ENCODE measurements at places on chromosomes 16 and 17.

GRCh38 chr17:12514596-12514995 lies 151.1 kb upstream of the MYOCD start:
- no peak for DNase-seq

DNA sequence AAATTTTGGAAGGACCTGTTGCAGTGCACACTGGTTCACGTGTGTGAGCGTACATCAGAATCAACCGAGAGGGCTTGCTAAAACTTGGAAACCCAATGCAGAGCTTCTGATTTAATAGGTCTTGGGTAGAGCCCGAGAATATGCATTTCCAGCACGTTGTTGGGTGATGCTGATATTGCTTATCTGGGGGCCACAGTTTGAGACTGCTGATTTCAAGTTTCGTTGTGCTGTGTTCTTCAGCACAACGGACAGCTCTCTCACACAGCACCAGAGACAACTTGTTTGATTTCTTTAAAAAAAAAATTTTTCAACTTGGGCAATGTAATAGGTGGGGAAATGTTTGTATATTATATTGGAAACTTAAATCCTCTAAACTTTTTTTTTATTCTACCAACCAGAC lies 9.4 kb downstream of the OR4D2 start:
- no peak for DNase-seq

- DNase-seq = no peak
These were observed 281.5 kb downstream of the TOX3 start for GRCh38 chr16:52265446-52265861.

DNA sequence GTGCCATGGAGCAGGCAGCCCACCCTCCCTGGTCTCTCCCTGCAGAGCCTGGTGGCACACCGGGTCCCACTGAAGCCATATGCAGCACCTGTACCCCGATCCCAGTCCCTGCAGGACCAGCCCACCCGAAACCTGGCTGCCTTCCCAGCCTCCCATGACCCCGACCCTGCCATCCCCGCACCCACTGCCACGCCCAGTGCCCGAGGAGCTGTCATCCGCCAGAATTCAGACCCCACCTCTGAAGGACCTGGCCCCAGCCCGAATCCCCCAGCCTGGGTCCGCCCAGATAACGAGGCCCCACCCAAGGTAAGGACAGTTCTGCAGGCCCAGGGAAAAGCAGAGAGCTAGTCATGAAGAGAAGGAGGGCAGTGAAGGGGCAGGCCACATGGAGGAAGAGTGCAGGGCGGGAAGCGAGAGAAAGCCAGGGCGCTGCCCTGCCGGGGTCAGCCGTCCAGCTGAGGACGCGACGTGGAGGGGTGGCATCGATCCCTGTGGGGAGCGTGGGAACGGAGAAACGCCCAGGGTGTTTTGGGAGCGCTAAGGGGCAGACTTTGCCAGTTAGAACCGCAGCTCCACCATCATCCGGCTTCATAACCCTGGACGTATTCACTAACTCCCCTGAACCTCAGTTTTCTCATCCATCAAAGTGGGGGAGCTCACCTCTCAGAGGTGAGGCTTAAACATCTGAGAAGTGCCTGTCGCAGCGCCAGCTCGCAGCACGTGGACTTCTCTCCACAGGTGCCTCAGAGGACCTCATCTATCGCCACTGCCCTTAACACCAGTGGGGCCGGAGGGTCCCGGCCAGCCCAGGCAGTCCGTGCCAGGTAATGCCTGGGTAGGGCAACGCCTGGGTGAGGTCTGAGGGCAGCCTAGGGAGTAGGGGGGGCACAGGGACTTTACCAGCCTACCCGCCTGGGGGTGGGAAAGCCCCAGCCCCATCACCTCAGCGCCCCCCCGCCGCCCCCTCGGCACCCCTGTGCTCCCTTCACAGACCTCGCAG lies 7.6 kb upstream of the C17orf107 start:
- DNase-seq = no peak

DNA sequence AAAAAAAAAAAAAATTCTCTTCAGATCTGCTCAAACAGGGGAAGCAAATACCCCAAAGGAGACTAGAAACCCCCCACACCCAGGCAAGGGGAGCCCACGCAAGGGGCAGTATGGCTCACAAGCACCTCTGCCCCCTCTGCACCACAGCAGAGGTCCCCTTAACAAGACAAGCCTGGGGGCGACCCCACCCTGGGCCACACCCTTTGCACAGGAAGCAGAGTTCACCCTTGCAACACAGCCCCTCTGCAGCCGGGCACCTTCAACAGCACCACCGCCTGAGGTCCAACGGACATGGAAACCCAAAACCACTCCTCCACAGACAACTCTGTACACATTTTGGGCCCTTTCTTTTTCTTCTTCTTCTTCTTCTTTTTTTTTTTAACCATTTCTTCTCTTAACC lies 12.8 kb downstream of the AXIN1 start:
- DNase-seq = no peak

GRCh38 chr16:52035436-52035835 lies 511.5 kb downstream of the TOX3 start:
- no peak for DNase-seq

DNA sequence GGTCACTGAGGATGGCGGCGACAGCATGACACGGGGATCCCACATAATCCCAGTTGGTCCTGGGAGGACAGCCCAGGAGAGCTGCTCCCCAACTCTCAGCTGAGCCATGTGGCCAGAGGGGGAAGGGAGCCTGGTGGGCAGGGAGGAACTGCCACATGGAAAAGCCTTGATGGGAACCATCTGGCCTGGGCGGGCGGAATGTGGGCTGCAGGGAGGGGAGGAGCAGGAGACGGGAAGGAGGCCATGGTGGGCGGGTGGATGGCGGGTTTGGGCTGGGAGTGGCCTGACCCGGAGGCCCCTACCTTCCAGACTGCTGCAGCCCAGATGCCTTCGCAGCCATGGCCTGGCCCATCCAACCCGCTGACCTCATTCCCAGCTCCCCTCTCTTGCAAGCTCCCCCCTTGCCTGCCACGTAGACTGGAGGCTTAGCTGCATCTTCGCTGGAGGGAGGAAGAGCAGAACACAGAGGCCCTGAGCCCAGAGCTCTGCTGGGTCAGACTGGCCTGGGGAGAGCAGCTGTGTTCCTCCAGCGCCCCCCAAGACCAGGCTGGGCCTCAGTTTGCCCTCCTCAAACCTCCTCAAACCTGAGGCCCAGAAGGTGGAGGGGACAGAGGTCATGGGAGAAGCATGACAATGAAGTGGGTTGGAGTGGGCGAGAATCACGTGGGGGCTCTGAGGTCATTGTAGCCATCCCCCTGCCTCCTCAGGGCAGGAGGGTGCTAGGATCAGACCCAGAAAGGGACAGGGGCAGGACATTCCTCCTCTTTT lies 8.2 kb upstream of the COL1A1 start:
- no peak for DNase-seq

DNA sequence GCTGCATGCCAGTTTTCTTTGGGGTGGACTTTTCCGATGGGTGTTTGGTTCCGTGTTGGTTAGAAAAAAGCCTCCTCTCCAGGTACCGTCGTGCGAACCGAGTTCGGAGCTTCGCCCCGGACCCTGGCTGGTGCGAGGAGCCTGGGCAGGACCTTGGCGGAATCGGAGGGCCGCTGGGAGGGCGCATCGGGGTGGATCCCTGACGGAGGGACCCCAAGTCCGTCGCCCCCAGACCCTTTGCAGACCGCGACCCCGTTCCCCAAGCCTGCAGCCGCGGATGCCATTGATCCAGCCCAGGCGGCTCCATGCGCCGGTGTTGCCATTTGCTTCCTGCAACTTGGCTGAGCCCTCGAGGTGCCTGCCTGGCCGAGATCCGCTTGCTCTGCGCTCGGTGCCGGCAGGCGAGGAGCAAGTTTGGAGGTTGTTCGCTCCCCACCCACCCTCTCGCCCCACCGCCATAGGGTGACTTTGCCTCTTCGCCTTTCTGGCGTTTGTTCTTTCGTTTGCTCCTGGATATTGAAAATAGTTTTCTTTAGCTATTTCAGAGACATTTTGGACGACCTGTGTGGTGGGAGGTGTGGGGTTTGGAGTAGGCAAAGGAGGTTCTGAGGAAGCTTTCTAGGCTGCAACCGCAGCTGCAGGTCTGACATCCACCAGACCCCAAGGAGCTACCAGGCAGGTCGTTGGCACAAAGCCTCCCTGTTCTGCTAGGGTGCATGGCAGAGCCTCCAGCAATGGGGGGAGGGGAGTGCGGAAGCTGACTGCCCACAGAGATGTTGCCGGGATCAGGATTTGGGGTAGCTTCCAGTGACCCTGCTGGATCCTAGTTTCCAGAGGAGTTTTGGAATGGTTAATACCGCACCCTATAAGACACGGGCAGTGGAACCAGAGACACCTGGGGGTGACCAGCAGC lies 58.2 kb downstream of the RAP1GAP2 start:
- DNase-seq = no peak

GRCh38 chr16:84738255-84739038 lies 38.6 kb downstream of the USP10 start:
- DNase-seq = no peak

DNA sequence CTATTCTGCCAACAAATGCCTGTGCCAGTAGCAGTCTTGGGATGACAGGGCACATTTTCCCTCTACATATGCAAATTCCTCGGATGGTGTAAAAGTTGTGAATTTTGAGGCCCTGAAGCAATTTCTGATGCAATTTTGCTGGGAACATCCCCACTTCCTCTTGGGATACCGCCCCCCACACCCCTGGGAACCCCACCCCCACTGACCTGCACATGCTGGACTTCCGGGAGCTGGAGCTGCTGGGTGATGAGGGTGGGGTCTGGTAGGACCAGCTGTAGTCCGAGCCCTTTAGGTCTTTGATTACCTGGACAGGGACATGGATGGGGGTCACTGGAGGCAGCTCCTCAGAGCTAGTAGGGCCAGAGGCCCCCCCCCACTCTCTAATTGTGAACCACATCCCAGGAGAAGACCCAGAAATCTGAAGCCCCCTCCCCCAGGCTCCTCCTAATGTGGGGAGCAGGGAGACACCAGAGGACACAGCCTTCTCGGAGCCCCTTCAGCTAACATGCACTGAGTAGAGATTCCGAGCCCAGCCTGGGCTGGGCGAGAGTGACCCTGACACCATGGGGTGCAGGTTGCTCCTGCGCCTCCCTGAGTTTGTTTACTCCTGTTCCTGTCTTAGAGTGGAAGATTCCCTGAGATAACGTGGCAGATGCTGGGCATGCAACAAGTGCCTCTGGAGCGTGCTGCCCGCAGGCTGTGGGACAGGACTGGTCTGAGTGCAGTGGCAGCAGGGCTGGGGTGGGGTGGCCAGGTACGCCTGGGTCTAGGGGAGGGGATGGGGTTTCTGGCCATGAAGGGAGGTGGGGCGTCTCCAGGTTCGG lies 9.0 kb downstream of the MTSS2 start:
- no peak for DNase-seq

DNA sequence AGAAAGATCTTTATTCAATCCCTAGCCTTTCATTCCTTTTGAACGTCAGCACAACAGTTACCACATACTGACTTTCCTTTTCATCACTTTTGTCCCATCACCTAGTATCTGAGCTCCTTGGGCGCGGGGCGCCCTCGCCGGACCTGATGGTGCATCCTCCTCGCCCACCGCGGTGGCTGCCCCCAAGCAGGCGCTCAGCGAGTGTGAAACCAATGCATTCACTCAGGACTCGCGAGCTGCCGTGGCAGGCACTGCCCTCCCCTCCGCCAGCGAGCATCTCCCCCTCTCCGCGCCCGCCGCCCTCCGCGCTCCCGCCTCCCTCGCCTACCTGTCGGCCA lies 756 bp downstream of the KLHL11 start:
- DNase-seq = no peak

- DNase-seq = no peak
These were observed 68.5 kb downstream of the C16orf95 start for GRCh38 chr16:87248714-87249113.

GRCh38 chr17:49486012-49486641 lies 9.0 kb upstream of the NGFR start:
- no peak for DNase-seq

- no peak for DNase-seq
These were observed 797 bp downstream of the GRB7 start for GRCh38 chr17:39738568-39738901.

Measured in cerebellar nuclear complex (tissue), 1 donor.